SK-N-MC (cell line): ENCODE measurements at places on chromosomes 7 and 10.

DNA sequence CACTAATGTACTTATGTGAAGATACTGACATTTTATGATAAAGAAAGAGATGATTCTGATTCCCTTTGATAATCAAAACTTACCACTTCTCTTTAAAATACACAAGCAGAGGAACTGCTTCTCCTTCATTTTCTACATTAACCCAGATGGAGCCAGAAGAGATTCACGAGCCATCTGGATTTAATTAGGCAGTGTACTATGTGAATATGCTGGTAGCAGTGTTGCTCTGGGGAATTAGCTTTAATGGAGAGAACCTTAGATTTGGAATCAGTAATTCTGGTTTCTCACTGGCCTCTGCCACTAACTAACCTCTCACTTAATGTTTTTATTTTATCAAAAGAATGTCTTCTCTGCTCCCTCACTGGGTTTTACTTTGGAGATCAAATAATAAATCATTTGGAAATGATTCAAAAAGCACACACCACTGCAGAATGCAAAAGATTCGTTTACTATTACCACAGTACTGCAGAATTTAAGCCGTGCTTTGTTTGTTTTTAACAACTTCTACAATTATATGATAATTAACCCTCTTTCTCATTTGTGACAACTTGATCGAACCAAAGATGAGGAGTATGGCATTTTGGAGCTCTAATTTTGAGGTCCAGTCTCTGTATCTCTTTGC, 77.5 kb upstream of the PHYHIPL start:
- peak; percentile 67 for DNase-seq

GRCh38 chr7:104106108-104106905, 101.5 kb downstream of the ORC5 start:
- DNase-seq: no peak

DNA sequence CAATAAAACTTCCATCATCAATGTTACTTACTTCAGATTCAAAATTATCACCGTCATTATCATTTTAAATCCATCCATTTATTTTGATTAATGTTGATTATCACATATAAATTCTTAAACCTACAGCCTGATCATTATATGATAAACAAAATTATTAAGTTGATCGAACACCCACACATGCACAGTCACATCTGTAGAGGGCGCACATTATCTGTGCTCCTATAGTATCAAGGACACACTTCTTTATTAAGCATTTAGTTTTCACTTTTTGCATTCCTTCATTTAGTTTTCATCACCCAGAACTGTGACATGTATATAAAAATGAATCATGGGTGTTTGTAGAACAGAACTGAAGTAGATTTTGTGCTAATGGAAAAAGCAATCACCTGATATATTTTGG, 26.2 kb upstream of the ZNF716 start:
- no peak for DNase-seq

DNA sequence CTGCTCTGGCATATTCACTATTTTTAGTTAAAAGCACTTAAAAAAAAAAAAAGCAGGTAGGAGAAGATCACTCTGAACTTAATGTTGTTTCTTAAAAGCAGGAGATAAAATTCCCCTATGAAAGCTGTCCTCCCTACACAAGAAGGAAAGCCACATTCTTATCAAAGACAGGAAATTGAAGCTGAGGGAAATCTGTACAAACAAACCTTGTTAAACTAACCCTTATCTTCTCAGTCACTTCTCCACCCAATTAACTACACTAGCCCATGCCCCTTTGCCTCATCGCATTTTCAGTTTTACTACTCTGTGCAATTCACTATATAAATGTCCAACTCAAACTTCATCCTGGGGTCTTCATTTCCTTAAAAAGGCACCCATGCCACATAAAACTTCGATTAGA, 2.7 kb upstream of the CDCA7L start:
- no peak for DNase-seq

DNA sequence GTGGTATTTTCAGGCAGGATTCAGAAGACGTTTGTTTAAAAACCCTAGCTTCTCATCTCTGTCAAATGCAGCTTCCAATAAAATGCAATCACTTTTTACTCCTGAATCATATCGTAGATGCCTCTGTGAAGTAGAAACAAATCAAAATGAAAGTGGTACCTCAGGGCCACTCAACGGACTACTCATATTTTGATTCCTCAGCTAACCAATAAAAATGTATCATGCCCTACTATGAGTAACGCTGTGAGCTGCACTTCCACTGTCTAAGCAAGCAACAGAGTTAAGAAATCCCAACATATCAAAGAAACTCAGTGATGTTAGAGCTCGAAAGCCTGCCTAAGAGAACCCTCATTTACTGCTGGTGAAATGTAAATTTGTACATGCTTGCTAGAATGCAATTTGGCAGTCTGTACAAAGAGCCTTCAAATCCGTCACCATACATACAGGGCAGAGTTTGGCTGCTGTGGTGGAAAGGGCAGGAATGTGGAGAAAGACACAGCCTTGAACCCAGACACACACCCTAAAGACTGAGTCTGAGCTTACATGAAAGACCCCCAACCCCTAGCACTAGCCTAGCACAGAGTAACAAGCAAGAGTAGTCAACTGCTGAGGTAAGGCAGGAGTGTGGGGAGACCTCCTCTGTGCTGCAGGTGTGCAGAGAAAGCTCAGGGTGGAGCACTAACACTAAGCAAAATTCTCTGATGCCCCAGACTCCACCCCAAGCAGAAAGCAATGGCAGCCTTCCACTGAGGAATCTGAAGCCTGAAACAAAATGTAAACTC, 151.5 kb downstream of the ANK3 start:
- DNase-seq: no peak
